Panc1 (cell line): ENCODE measurements at places on chromosomes 3 and 15. TPM values are rescaled to one million over a fixed set of nuclear protein-coding genes. Genes with fewer than 3 reads are reported as not detected.

The GABRR3 gene
- total RNA-seq = not detected

The CLDN11 gene
- total RNA-seq = 1.9 TPM

DNA sequence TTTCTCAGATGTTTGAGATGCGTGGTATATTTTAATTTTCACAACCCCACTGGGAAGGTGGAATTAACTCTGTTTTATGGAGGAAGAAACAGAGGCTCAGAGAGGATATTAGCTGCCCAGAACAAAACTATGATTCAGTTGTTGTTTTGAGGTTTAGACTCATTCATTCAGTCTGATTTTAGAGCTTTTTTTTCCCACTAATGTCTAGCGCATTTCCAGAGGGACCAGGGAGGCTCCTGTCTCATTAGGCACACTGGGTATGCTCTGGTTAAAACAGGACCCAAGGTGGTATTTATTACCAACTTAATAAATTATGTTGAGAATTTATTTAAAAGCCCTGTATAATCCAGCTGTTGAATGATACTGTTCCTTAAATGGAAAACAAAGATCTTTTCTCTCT is 272.0 kb upstream of the RGMA start:
- DNase-seq = no peak

DNA sequence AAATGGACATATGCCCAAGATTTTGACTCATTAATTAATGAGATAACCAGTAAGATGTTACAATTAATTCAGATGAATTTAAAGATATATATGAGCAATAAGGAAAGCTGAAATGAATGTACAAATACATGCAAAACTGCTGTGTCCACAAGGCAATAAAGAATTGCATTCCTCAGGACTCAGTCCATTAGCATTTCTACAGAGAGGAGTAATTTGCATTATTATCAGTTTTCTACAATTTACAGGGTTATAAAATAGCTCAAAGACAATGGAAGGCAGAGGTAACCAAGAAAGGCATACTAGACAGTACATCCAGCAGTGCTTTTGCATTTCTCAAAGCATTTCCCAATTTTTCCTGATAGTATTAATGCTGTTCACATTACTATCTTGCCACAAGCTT is 377.1 kb upstream of the GOLIM4 start:
- DNase-seq = no peak

GRCh38 chr3:40099871-40100270 is 209.6 kb upstream of the EIF1B start:
- DNase-seq = no peak
